ENCODE measurements at places on chromosomes 16 and 17.

- no peak for DNase-seq
- no peaks in the 10 kb centered on the region for H3K27me3 ChIP-seq
- H3K36me3 ChIP-seq: no peaks in the 10 kb centered on the region
- no peaks in the 10 kb centered on the region for H3K4me1 ChIP-seq
Observed at GRCh38 chr17:53780320-53780719, 42.4 kb upstream of the KIF2B start.

DNA sequence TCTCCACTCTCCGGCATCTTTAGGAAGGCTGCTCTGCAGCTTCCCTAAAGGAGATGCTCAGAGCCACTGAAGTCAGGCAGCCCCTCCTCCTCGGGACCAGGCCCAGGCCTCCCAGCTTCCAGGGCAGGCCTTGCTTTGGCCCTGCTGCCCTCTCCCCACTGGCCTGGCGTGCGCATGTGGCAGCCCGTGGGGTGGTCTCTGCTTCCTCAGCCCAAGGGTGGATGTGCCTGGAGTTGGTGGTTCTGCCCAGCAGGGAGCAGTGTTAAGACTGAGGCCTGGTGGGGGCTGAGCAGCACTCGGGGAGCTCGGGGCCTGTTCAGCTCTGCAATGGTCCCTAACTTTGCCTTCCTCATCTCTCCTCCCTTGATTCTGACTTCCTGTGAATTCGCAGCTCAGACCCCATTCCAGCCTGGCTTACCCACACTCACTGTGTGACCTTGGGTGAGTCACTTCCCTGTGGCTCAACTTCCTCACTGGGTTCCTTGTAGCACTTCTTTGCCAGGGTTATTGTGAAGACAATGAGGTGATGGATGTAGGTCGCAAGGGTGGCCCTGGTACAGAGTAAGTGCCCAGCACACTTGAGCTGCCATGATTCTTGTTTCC, 63.2 kb downstream of the NKD1 start:
- DNase-seq: no peak
- peaks cover 4% of the 10 kb centered on the region for H3K4me1 ChIP-seq

- no peak overlapping the region for H3K27ac ChIP-seq
- no peak overlapping the region for H3K4me3 ChIP-seq
- DNase-seq: no peak
- H3K36me3 ChIP-seq: peaks cover 69% of the 10 kb centered on the region
- H3K4me1 ChIP-seq: peaks cover 4% of the 10 kb centered on the region
Observed at GRCh38 chr17:17225901-17226300, 11.1 kb downstream of the FLCN start.

DNA sequence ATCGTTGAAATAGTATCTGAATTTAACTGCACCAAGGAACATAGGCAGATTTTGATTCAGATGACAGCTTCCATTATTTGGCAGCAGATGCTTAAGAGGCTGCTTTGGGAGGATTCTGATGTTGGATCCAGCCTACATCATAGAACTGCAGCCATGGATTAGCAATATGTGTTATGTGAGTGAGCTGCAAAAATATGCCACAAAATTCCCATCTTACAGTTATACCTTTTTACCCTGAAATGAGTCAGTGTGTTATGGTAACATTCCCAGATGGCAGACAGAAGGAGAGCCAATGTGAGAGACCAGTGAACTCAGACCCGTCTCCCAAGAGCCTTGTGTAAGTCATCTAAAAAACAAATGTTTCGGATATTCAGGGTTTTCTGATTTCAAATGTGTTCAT, 206.1 kb downstream of the CDH13 start:
- no peaks in the 10 kb centered on the region for H3K4me1 ChIP-seq
- H3K27me3 ChIP-seq: peaks cover 20% of the 10 kb centered on the region
- peaks cover 3% of the 10 kb centered on the region for H3K36me3 ChIP-seq
- DNase-seq: no peak
- H3K27ac ChIP-seq: no peak overlapping the region
- no peak overlapping the region for H3K4me3 ChIP-seq

DNA sequence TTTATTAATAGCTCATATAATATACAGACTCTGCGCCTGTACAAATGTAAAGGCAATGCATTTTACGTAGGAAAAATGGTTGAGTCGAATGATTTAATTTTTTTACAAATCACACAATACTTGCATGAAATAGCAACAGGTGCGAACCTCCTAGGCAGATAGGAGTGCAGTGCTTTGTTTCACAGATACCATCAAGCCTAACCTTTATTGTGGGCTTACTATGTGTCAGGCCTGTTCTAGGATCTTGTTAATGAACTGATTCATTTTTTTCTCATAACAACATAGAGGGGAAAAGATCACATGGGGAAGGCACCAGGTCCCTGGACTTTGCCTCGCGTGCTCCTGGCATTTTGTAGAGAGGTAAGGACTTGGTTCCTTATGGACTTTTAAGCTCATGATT, 107.8 kb downstream of the PRKCB start:
- no peak overlapping the region for H3K4me3 ChIP-seq
- H3K27ac ChIP-seq: no peak overlapping the region
- no peaks in the 10 kb centered on the region for H3K27me3 ChIP-seq
- H3K36me3 ChIP-seq: no peaks in the 10 kb centered on the region
- no peak for DNase-seq
- H3K4me1 ChIP-seq: peaks cover 51% of the 10 kb centered on the region

DNA sequence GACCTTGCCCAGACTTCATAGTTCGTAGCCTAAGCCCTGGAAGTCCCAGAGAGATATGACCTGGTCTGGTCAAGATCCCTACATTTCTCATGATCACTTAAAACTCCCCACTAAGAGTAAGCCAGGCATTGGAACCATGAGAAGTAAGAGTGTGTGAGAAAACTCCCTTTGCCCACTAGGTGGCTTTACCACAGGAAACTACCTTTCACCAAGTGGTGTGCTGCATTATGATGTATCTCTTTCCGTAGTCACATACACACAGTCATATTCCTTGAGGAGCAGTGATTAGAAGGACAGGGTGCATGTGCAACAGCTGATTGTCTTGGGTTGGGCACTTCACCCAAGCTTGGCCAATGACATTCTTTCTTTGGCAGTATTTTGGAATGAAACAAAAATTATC, 639.3 kb downstream of the KCNJ2 start:
- no peaks in the 10 kb centered on the region for H3K27me3 ChIP-seq
- no peaks in the 10 kb centered on the region for H3K4me1 ChIP-seq
- H3K27ac ChIP-seq: no peak overlapping the region
- no peaks in the 10 kb centered on the region for H3K36me3 ChIP-seq
- H3K4me3 ChIP-seq: no peak overlapping the region
